Psoas muscle (tissue), 8 donors: ENCODE measurements at places on chromosomes 16 and 17. TPM values are rescaled to one million over a fixed set of nuclear protein-coding genes. Genes with fewer than 3 reads are reported as not detected.

DPEP1 gene
- total RNA-seq: not detected

ZNF469 gene
- 0.56 TPM for total RNA-seq

TBC1D3 gene
- not detected for total RNA-seq

HSF4 gene
- 57.3 TPM for total RNA-seq

TSPOAP1 gene
- 2.3 TPM for total RNA-seq

HSD17B2 gene
- not detected for total RNA-seq

RAMP2 gene
- 39.8 TPM for total RNA-seq

COX4I1 gene
- 859 TPM for total RNA-seq

NPIPB8 gene
- total RNA-seq: 0.78 TPM

CLEC18B gene
- total RNA-seq: 0.41 TPM

OR1F1 gene
- total RNA-seq: not detected

RAB37 gene
- total RNA-seq: 0.64 TPM

ARHGDIA gene
- 88.3 TPM for total RNA-seq

GRCh38 chr17:16943032-16943352 lies 28.9 kb downstream of the TNFRSF13B start:
- DNase-seq: no peak

DNA sequence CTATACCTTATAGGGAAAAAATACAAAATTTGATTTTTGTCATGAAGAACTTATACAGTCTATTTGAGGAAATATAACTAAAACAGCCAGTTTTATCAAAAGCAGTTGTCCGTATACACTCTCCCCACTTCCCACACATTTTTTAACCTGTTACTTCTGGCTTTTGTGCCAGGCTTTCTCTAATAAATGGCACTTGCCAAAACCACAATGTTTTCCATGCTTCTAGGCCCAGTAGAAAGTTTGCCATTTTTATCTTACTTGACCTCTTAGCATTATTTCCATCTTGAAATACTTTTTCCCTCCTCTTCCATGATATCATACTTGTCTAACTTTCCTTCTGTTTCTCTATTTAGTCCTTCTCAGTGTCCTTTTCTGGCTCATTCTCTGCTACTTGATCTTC lies 38.8 kb downstream of the EFCAB5 start:
- no peak for DNase-seq

- no peak for DNase-seq
Measured at GRCh38 chr17:6587310-6587709, 31.0 kb upstream of the PITPNM3 start.

- no peak for DNase-seq
Measured at GRCh38 chr16:68422396-68422960, 25.8 kb downstream of the SMPD3 start.

DNA sequence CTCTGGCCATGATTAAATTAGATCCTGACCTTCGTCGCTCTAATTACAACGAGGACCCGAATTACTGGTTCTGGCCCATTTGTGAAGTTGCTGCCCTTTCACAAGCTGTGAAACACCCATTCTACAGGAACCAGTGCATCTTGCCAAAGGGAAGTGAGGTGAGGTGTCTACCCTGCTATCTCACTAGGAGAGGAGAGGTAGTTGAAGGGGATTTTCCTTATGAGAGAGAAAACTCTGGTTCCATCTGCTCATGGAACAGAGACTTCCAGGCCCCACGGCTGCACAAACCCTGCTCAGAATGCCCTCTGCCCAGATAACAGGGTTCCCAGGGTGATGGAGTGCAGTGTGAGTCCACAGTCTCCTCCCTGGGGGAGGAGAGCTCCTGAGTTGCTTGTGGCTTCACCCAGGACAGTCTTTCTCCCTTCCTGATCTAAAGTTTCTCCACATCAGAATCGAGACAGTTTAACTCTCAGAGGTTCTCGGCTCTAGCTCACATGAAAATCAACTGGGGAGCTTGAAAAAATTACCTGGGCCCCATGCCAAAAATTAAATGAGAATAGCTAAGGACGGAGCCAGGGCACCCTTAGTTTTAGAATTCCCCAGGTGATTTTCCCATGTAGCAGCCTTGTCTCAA lies 7.8 kb upstream of the SSTR2 start:
- DNase-seq: no peak

- DNase-seq: no peak
Measured at GRCh38 chr17:75398279-75398678, 7.2 kb downstream of the GRB2 start.

- DNase-seq: no peak
Measured at GRCh38 chr16:26701243-26701886, 365.4 kb upstream of the C16orf82 start.

- no peak for DNase-seq
Measured at GRCh38 chr17:58536542-58536941, 22.1 kb upstream of the MTMR4 start.

DNA sequence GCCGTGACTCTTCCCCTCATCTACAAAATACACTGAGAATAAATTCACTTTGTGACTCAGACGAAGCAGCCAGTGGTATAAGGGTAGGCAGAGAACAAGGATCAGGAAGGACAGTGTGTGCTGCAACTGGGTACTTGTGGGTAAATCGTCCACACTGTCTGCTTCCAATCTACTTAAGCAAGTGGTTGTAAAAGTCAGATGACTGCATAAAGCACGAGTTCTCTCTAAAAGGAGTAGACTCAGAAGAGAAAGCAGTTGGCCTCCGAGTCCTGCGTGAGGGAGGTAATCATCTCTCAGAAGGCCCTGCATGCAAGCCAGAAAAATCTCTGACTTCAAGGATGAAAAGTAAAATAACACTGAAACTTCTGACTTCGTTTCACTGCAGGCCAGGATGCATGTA lies 43.1 kb downstream of the ANKFY1 start:
- DNase-seq: no peak

- no peak for DNase-seq
Measured at GRCh38 chr16:70495425-70496182, 27.8 kb downstream of the COG4 start.

DNA sequence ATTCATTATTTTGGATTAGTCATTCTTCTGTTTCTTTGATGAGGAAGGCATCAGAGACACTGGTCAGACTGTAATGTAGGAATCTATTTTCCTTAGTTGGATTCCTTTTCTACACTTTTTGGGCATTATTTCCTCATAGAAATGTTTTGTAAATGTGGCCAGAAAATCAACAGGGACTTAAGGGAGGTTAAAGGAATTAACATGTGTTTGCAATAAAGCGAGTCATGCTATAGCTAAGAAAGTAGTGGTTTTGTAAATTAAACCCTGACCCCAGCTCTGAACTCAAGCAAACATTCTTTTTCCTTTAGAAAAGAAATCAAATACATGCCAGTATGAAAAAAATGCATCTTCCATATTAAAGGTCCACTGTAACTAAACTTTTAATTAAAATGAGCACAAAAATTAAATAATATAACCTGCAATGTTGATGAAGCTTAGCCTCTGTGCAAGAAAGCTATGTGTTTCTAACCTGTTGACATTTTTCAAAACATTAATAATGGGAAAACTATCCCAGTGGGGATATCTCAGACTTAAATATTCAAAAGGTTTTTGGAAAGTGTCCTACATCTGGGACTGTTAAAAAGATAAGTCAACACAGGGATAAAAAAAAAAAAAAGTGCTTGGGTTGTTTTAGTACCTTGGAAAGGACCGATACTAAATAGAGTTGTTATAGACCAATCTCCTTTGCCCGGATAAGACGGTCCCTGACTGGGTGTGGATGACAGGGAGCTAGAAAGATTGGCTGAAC lies 428.0 kb downstream of the CA10 start:
- no peak for DNase-seq

DNA sequence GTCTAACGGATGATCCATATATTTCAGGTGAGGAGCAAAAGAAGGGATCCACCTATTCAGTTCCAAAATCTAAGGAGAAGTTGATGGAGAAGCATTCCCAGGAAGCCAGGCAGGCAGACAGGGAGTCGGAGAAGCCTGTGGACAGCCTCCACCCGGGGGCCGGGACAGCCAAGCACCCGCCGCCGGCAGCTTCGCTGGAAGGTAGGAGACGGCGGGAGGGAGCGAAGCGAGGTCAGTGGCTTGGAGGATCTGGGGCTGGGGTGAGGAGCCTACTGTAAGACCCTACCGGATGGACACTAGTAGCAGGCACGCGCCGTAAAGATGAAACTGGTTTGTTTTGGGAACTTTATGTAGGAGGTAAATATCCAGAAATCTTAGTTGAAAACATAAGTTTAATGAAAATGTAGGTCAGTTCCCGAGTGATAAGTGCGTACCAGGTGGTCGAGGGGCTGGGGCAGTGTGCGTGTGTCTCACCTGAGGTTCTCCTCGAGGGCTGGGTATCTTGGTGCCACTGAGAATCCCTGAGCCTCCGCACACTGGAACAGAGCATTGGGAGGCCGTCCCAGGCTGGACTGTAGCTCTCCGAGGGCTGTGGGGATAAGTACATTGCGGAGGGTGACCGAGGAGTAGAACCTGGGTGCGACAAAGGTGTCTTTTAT lies 714 bp downstream of the SPATA33 start:
- no peak for DNase-seq

GRCh38 chr17:1627982-1628855 lies at the start of gene SLC43A2:
Gene SLC43A2 (minus strand): TSS chr17:1628834. CDS start chr17:1627874, 960 bp downstream.
- peak; percentile 89 for DNase-seq

GRCh38 chr16:86218479-86219170 lies 291.7 kb upstream of the FOXF1 start:
- DNase-seq: no peak

- peak; percentile 82 for DNase-seq
Measured at GRCh38 chr16:3152277-3152990, 17.6 kb downstream of the ZNF213 start.

GRCh38 chr16:85466989-85467388 lies 146.1 kb upstream of the GSE1 start:
- DNase-seq: no peak

DNA sequence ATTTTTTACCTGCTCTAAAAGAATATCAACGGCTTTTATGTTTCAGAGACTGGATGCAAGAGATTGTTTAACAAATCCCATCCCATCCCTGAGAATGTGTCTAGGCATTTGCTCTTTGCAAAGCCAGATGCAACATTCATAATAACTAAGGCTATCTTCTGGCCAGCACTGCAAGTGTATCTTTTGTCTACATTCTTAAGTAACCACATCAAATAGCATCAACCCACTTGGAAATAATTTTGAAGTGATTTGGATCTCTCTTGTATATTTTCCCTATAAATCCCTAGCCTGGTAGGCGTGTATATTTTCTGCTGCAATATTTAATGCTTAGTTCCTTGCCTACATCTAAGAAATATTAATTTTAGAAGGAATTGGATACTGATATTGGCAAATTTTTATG lies 64.3 kb downstream of the PIGL start:
- no peak for DNase-seq

DNA sequence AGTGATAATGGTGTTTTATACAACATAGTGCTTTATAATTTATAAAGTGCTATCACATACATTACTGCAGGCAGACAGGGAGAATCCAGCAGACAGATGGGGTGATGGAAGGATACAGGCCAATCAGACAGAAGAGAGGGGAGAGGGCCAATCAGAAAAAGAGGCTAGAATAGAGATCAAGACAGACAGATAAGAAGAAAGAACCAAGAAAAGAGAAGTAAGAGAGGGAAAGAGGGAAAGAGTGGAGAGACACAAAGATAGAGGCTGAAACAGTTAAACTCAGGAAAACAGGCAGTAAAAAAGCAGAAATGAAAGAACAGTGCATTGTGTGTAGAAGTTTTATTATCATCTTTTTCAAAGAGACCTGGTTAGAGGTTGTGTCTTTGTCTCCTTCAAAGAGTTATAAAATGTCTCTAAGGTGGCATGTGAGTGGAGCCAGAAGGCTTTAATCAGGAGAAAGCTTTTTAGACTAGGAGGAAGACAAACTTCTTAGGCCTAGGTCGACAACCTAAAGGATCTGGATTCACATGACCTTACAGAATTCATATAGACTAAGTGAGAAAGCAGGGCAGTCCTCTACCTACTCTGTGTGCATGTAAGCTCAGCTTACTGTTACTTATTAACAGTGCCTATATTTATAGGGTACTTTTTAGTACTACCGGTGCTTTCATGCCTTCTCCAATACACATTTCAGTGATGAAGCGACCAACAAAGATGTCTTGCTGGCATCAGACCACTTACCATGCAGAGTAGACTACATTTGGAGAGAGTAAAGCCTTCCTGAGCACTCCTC lies 8.3 kb upstream of the CHD3 start:
- DNase-seq: no peak

GRCh38 chr16:16025214-16025968 lies 76.0 kb downstream of the ABCC1 start:
- no peak for DNase-seq

GRCh38 chr17:66312912-66313311 lies 10.5 kb downstream of the PRKCA start:
- DNase-seq: no peak

GRCh38 chr16:89506113-89506504 lies 2.1 kb upstream of the SPG7 start:
- DNase-seq: no peak

GRCh38 chr17:41768682-41769288 lies 17.7 kb downstream of the JUP start:
- DNase-seq: no peak

- DNase-seq: no peak
Measured at GRCh38 chr17:1552932-1553331, 9.7 kb downstream of the PITPNA start.

- no peak for DNase-seq
Measured at GRCh38 chr17:13575922-13576419, 25.8 kb downstream of the HS3ST3A1 start.

- DNase-seq: no peak
Measured at GRCh38 chr16:84098939-84099338, 17.8 kb downstream of the MBTPS1 start.

GRCh38 chr16:17515421-17516210 lies 44.9 kb upstream of the XYLT1 start:
- no peak for DNase-seq

DNA sequence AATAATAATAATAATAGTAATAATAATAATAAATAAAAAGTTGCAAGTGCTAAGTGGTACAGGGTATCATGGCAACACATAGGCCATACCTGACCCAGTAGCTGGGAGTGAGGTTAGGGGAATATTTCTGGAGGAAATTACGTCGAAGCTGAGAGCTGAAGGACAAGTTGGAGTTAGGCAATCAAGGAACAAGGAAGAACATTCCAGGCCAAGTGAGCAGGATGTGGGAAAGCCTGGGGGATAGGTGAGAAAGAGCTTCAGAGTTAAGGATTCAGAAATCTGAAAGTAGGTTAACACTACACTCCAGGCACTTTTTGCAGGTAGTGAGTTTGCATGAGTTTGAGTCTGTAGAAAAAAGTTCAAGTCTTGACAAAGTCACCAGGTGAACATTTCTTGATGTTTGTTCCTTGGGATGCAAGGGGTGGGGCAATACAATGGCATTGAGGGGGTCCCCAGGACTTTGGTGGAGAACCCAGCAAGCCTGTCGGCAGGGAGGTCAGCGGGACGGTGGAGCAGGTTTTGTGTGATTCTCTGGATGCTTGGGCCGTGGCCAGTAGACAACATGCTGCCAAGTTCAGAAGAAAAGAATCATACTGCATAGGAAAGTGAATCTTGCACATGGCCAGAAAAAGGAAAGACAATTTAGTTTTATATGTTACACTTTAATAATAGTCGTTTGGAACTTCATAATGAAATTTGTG lies 27.7 kb upstream of the MPHOSPH6 start:
- DNase-seq: no peak

DNA sequence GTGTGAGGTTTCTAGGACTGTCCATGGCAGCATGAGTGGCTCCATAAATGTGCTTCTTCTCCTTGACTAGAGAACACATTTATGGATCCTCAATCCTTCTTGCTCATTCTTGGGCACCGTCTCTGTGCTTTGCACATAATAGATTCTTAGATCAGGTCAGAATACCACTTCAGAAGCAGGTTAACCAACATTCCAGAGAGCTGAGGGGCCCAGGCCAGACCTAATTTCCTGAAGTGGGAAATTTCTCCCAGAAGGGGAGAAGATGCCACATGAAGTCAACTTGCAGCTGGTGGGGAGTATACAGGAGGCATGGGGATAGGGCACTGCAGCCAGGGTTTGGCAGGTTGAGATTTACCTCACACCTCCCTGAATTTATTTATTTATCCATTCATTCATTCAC lies 24.4 kb upstream of the VAT1L start:
- DNase-seq: no peak
